ENCODE measurements at places on chromosomes 16 and 17.

DNA sequence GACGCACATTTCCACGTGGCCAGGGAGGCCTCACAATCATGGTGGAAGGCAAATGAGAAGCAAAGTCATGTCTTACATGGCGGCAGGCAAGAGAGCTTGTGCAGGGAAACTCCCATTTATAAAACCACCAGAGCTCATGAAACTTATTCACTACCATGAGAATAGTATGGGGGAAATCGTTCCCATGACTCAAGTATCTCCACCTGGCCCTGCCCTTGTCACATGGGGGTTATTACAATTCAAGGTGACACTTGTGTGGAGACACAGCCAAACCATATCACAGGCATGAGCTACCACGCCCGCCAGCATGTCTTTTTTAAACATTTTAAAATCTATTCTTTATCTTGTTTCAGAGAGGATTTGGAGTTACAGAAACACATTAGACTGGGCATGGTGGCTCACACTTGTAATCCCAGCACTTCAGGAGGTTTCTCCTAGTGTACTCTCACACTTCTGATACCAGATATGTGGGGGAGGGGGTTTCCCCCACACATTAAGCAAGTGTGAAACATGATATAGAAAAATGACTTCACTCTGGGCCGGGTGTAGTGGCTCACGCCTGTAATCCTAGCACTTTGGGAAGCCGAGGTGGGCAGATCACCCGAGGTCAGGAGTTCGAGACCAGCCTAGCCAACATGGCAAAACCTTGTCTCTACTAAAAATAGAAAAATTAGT lies 5.6 kb upstream of the ATMIN start:
- DNase-seq: no peak

GRCh38 chr16:67378642-67379041 lies 14.7 kb downstream of the TPPP3 start:
- DNase-seq: no peak

GRCh38 chr17:59376506-59376905 lies 45.1 kb downstream of the YPEL2 start:
- no peak for DNase-seq

DNA sequence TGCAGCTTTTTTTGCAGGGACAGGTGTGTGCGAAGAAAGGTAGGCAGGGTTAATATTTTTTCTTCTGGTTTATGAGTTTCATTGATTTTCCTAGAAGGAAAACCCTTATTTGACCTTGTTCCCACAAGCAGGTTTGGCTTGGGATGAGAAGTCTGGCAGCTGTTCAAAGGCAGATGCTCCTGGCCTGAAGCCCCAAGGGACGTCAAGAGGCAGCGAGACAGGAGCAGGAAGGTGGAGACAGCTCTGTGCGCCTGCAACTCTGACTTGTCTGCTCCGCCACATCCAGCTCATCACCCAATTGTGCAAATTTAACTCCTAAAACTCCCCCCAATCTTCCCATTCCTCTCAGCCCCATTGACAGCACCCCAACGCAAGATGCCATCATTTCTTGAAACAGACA lies 136.8 kb upstream of the XYLT1 start:
- no peak for DNase-seq

GRCh38 chr16:57791893-57792461 lies 10.3 kb downstream of the KIFC3 start:
- DNase-seq: no peak

GRCh38 chr17:55463600-55463999 lies 42.0 kb upstream of the MMD start:
- DNase-seq: no peak

- DNase-seq: no peak
Observed at GRCh38 chr17:20267459-20267842, 199.9 kb downstream of the LGALS9B start.

GRCh38 chr16:89216315-89217137 lies 977 bp upstream of the ZNF778 start:
- DNase-seq: peak; percentile 34

DNA sequence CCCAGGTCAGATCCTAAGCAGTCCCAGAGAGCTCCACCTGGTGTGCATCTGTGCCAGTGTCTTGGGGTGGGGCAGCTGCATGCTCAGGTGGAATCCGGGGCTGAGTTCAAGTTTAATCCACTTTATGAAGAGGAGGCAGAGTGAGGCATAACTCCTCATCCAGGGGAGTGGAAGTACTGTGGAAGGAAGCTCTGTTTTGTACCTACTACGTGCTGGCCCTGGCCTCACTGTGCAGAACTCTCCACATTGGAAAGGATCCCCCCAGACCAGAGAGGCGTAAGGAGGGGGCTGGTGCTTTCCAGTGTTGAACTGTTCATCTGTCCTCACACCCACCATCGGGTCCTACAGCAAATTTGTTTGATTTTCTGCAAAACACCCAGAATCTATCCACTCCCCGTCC lies 78.0 kb downstream of the ABCC6 start:
- DNase-seq: no peak

GRCh38 chr17:1216217-1217088 lies 36.7 kb upstream of the ABR start:
- no peak for DNase-seq

DNA sequence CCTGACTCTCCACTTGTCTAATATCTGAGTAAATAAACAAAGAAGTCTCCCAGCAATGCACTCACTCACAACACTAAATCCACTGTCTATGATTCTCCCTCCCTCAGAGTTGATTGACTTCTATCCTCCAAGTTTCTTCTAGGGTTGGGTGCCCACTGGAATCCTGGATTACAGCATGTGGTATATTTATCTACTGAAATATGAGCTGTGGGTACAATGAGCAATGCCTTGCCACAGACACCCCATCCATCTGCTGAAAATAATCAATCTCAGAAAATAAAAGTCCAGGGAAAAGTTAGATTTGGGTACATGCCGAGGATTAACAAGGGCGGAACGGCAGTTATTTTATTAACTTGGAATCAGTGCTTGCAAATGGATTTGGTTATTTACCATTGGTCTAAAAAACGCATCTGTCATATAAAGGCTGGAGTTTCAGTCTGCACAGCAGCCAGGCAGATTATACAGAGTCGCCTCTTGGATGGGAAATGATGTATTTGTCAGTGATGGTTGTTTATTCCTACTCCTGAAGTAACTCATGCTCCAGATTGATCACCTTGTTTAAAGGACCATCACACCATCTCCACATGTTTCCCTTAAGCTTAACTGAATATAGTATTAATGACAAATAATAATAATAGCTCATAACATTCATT lies 193.9 kb upstream of the SOX9 start:
- no peak for DNase-seq

DNA sequence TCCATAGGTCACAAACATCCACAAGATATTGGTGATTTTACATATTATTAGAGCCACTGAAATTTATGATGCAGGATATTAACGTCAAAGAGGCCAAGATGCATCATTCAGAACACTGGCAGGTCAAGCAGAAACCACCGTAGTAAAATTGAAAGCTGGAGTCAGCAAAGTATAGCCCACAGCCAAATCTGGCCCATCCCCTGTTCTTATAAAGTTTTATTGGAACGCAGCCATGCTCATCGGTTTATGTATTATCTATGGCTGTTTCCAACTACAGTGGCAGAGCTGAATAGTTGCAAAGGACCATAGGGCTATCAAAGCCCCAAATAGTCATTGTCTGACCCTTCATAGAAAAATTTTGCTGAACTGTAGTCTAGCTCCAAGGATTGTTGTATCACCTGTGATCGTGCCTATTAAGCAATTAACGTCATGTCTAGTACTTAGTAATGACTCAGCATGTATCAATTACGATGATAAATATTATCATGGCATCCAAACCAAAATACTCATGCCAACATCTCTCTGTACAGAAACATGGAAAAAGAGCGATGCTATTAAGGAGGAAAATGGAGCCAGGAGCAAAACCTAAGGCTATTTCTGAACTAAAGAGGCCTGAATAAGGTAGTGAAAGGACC lies 165.6 kb downstream of the IRX3 start:
- DNase-seq: no peak

DNA sequence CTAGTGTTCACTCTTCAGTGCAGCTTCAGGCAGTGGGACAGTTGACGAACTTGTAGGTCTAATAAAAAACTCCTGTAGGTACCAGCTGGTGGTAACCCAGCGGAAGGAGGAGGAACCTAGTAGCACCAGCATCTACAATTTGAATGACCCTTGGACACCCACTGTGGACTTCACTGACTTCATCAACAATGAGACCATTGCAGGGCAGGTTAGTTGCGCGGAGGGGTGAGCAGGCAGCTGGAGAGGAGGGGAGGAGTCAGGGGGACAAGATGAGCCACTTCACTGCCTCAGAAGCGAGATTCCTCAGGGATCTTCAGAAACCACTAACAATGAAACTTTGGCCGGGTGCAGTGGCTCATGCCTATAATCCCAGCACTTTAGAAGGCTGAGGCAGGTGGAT lies 22.3 kb downstream of the AOC3 start:
- DNase-seq: no peak

- DNase-seq: no peak
Observed at GRCh38 chr16:78437352-78437968, 338.0 kb downstream of the WWOX start.

DNA sequence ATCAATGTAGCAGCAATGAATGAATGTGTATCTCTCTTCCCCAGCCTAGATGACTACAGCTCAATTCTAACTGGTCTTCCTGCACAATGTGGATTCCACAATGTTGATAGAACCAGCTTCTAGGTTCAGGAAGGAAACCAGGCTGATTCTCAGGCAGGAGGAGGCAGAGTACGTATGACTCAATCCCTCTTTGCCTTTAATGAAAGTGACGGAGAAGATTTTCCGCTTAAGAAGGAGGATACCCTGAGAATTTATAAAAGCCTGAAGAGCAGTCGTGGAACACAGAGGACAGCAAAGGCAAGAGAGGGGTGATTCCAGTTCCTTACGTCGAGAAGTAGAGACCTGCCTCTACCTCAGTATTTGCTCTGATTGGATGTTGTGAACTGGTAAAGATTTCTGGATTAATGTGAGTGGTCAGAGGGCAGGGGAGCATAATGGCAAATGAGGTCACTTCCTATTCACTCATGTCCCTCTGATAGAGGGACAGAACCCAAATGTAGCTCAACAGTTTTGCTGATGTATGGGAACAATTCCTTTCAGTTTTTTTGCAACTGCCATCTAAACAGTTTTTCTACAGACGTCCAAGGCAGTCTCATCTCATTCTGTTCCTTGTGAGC lies 15.0 kb upstream of the SLC16A11 start:
- no peak for DNase-seq

- no peak for DNase-seq
Observed at GRCh38 chr17:58327363-58328194, 1.0 kb downstream of the TSPOAP1 start.

DNA sequence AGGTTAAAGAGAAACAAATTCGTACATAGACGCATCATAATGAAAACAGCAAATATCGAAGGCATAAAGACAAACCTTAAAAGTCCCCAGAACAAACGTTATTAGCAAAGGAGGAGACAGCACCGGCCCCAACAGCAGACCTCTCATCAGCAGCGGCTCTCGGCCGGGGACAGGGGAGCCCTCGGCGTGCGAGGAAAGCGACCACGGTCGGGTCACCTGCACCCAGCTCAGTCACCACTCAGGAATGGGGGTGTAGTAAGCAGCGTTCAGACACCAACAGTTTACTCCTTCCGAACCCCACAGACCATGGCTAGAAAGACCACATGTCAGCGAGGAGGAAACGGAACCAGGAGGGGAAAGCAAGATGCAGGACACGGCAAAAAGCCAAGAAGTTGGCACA lies 109.3 kb upstream of the CHMP6 start:
- DNase-seq: no peak

- DNase-seq: no peak
Observed at GRCh38 chr17:330993-331701, 21.5 kb downstream of the RPH3AL start.

DNA sequence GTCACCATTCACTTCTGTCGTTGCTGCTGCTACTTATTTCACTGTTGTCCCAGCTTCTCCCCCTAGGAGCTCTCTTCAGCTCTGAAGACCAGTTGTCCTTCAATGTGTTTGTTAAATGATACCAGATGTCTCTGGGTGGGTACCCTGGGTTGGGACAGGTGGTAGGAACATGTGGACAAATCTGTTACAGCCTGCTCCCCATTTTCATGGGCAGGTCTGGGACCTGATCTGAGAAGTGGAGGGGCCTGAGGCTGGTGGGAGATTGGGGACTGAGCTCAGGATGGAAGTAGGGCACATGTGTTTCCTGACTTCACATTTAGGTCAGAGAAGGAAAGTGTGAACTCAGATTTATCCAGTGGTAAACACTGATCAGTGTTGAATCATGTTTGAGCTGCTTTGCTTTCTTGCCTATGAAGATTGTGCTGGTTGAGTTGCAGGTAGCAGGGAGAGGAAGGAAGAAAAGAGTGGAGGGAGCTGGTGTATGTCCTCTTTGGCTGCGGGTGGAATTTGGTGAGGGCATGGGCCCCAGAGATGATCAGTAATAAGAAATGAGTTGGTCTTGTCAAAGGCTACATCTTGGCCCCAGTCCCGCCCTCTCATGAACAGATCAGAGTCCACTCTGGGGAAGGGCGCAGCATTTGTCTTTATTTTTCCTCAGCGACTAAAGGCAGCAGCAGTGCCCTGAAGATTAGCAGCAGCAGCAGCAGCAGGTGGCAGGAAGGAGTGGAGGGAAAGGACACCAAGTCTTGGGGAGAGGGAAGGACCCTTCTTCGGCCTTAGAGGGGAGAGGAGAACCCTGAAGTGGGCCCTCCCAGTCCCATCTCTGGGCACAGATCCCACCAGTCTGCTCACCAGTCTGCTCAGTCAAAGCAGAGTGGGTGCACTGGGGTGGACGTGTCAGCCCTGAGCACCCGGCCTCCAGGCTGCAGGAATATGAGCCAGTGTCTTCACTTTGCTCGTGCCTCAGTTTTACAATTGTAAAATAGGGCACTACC lies 6.1 kb upstream of the EFTUD2 start:
- DNase-seq: no peak

- no peak for DNase-seq
Observed at GRCh38 chr16:89613231-89613953, at the start of gene DPEP1. TSS of gene DPEP1 (plus strand) at chr16:89613642. CDS start at chr16:89630411, 16,769 bp downstream.

DNA sequence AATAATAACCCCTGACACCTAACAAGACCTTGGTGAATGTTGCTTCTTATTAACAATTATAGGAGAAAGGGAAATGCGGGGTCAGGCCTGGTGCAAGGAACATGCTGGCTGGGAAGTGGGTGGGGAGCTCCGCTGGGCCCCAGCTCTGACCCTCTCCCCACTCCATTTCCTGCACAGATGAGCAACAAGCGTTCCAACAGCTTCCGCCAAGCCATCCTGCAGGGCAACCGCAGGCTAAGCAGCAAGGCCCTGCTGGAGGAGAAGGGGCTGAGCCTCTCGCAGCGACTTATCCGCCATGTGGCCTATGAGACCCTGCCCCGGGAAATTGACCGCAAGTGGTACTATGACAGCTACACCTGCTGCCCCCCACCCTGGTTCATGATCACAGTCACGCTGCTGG lies 23.0 kb downstream of the RHBDL3 start:
- DNase-seq: no peak
